Fibroblast of gingiva (primary cell): ENCODE measurements at places on chromosomes 5 and 9.

DNA sequence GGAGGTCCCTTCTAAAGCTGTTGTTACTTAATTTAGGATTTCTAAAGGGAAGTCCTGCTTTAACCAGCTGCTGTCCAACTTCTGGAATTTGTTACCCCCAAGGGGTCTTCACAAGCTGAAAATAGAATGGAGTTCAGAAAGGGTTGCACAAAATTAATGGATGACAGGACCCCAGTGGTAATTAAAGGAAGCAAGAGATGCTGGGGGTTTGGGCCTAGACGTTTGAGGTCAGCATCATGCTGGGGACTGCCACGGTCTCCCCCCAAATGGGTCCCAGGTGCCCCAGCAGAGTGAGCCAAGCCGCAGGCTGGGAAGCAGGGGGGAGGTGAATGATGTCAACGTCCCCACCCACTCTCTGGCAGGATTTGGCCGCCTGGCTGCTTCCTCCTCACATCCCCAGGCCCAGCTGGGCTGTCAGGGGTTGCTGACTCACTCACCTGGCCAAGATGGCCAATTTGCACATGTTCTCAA is 97.5 kb upstream of the ARAP3 start:
- no peak for DNase-seq

DNA sequence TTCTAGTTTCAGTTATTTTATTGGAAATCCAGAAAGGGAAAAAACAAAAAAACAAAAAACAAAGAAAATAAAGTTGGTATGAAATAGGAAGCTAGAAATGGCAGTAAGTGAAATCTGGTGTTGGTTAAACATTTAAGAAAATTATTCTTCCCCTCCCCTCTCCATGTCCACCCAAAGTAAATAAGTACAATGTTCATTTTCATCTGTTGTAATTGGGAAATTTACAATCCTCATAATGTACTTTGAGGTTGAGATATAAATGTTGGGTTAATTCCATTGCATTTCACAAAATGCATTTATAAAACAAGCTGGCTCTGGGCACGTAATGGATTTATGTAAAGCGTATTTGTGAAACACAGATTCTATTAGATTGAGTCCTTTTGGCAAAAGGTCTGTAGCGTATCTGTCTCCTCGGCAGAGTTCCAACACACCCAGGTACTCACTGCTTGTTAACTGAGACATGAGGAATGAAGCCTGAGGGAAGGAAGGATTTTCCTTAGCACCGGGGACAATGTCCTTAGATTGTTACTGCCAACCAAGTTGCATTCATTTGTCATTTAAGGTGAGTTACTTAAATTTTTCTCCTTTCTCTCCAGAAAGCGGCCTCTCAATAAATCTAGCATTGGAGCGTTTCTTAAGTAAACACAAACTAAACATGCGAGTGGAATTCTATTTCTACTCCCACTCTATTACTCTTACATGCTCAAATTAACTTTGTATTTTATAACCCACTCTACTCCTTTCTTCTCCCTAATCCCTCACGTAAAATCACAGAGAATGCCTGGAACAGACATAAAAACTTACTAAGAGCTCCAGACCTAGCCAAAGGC is 912.3 kb upstream of the WWC1 start:
- no peak for DNase-seq

- no peak for DNase-seq
Measured at GRCh38 chr9:123835821-123836220, 94.1 kb downstream of the DENND1A start.

DNA sequence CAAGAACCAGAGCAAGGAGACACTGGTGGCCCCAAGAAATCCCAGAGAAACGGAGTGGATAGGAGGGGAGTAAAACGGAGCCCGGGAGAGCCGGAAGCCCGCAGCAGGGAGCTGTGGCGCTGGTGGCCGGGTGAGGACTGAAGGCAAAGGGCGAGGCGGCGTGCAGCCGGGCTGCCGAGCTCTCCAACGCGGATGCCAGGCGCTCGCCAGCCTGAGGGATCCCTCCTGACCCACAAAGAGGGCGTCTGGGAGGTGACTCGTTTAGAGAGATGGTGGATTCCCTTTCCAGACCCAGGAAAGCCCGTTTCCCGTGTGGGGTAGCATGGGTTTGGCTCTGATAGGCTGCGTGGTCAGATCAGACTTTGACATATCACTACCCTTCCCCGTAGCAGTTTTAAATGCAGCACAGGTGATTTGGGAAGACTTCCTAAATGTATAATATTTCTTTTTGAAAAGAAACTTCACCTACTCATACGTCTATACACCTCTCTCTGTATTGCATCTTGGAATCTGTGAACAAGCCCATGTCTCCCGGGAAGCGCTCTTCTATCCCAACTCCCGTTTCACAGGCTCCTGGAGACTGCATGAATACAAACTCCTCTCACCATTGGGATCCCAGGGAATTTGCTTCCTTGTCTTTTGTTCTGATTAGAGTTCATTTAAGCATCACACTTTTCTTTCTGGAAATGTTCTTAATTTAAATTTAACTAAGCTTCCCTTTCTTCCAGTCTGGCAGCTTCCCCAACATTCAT is 158.1 kb downstream of the C9orf152 start:
- no peak for DNase-seq

DNA sequence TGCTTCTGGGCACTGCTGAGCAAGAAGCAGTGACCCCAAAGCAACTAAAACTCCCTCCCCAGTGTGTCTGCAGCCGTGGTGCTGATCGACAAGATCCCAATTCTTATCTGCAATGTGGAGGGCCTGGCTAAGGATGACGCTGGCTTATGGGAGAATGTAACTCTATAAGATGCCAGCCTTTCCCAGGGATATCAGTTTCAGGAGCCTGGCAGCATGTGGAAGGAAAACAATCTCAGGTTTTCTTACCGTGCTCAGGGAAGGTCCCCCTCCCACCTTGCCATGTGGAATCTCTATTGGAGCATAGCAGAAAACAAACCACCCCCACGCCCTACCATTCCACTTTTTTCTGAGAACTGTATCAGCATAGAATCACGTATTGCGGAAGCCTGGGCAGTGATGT is 87.7 kb upstream of the PTPN3 start:
- DNase-seq = no peak

GRCh38 chr5:173303878-173304590 is 24.2 kb downstream of the STC2 start:
- no peak for DNase-seq

DNA sequence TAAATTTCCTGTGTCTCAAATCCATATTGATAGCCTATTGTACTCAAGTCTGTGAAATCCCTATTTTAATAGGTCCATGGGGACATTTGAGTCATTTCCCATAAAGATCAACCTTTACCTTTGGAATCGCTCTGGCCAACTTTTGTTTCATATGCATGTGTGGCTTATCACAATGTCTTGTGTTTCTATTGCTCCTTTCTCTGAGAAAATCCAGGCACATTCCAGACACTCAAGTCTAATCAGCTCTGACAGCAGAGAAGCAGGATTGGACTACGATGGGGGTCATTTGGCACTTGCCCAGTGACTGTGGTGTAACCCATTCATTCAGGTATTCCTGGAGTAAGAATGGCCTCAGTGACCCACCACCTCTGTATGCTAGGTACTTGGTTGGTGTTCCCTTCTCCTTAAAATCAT is 48.4 kb downstream of the ACTBL2 start:
- no peak for DNase-seq

GRCh38 chr9:84152204-84152603 is 171.6 kb downstream of the RMI1 start:
- no peak for DNase-seq

DNA sequence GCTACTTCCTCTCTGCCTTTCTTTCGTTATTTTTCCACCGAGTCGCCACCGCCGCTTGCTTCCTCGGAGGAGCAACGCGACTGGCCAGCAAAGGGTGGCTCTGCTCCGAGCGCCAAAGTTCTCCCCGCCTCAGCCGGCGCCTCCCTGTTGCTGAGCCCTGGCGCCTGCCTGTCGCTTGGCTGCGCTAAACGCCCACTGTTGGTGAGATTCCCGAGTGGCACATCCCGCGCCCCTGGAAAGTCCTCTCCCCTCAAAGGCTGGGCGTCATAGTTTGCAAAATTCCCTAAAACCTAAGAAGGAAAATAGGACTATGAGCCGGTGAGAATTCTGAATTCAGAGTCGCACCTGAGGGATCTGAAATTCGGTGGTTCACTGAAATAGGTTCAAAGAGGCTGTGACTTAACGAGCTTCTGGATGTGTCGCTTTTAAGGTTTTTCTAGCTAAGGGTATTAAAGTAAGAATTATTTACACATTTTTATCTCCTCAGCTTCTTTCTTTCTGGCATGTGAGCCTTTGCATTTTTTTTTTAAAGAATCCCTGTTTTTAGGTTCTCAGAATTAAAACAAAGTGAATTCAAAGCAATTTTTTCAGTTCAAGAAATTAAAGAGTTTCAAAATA is at the start of gene GRIN3A:
Gene GRIN3A, minus strand, starts transcription at position 82 of the 618 bp plus-strand sequence. CDS start 668 bp downstream, outside the sequence.
- DNase-seq = no peak

DNA sequence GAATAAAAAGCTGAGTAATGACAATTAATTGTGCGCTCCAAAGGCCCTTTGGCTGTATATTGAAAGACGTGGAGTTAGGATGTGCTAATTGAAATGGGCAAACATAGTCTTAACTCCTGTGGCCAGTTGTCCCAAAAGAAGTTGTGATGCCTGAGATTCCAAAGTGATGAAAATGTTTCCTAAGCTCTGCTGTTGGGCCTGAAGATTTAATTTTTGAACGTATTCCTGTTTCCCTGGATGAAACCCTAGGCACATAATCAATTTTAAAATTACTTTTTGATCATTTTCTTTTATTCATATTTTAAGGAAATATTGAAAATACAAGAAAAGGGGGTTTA is 87.9 kb downstream of the PRDM6 start:
- DNase-seq = no peak

DNA sequence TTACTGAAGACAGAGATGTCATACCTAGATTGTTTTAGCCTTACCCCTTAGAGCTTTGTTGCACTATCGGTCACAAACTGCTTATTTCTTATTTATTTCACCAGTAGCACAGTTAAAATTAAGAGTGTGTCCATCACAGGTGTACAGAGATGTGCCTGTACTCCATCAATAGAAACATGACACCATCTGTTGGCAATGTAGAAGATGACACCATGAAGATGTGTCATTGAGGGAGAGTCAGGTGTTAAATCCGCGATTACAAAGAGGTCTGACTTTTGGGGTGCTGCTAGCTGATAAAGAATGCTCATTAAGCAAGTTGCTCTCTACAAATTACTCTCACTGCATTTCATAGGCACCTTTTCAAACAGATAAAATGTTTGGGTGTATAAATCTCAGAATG is 164.4 kb downstream of the SMARCA2 start:
- no peak for DNase-seq

DNA sequence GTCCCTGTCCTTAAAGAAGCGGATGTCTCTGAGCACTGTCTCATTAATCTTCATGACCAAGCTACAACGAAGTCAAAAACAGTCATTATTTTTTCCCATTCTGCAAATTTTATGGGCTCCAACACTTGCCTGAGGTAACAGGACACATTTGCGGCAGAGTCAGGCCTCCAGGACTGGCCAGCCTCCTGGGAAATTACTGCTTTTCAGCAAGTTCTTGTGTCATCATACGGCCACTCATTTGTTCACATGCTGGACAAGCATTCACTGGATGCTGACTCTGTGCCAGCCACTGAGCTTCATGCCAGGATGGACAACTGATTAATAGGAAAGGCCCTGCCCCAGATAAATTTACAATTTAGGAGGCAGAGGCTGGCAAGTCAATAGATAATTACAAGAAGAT is 305.7 kb downstream of the ACTL7B start:
- peak; percentile 75 for DNase-seq

DNA sequence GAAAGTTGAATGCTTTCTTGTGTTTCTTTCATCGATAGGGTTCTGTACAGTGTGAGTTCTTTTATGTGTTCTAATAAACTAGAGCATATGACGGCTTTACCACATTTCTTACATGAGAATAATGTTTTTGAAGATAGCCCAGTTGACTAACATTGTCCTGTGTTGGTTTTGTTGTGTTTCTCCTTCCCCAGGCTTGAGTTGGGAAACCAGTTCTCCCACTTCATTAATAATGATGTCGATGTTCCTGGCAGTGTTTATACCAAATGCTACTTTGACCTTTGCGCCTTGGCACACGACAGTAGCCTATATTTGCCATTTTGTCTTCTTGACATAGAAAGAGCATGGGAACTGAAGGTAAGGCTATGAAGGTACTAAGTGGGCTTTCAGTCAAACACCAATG is 14.4 kb upstream of the ZNF782 start:
- no peak for DNase-seq

- DNase-seq = no peak
Measured at GRCh38 chr5:27465140-27465539, 426.8 kb upstream of the CDH9 start.

- DNase-seq = no peak
Measured at GRCh38 chr5:97478483-97478882, 295.4 kb upstream of the RIOK2 start.

- no peak for DNase-seq
Measured at GRCh38 chr5:135891791-135892190, 3.9 kb downstream of the IL9 start.

DNA sequence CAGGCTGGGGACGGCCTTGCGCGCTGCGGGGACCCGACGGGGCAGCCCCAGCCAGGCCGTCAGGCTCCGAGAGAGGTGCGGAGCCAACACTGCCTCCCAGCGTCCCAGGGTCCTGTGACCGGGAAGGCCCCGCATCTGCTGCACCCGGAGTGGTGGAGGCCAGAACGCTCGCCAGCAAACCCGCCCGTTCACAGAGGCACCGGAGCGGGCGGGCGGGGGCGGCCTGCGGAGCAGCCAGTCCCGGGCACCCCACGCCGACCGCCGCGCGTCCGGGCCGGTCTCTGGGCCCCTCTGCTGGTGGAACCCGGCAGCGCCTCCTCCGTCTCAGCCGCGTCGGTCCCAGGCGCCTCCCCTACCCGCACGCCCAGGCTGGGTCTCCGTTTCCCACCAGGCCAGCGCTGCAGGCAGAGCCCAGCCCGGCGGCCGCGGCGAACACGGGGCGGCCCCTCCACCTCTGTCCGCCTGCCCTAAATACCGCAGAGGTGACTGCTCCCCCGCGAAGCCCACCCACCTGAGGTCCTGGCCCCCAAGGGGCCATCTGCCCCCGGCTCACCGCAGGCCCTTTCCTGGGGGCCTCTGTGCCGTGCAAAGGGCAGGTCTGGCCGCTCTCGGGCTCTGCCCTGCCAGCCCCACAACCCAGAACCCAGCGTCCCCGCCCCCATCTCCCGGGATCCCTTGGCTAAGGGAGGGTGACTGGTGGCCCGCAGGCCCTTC is 15.9 kb downstream of the EXD3 start:
- DNase-seq = peak; percentile 36

GRCh38 chr5:33074548-33074947 is 363.4 kb downstream of the NPR3 start:
- DNase-seq = no peak

GRCh38 chr5:94621763-94622162 is 3.3 kb downstream of the SLF1 start:
- peak; percentile 9 for DNase-seq

DNA sequence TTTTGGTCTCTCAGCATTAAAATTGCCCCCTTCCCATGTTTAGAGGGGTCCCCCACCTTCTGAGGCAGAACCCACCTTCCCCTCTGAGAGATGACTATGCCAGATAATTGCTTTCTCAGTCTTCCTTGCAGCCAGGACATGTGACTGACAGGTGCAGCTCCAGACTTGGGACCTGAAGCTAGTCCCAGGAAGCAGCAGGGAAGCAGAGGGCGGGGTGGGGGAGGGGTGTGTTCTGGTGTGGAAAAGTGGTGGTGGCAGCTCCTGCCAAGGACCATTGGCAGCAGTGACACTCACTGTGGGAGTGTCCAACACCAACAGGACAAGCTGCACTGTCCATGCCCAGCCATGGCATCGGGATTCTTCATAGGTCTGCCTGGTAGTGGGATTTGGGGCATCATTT is 2.3 kb downstream of the EIF4E1B start:
- no peak for DNase-seq
